Stimulated activated CD4-positive, alpha-beta T cell treated with anti-CD3 and anti-CD28 coated beads, Interleukin-15, amount 100 ng/mL, for 24 hours (primary cell): ENCODE measurements at places on chromosomes 13 and 19.
A peak's percentile ranks its signal among the peaks of the same experiment; 100 is the strongest.

- no peak for DNase-seq
These were observed 8.1 kb upstream of the C5AR2 start for GRCh38 chr19:47323872-47324271.

DNA sequence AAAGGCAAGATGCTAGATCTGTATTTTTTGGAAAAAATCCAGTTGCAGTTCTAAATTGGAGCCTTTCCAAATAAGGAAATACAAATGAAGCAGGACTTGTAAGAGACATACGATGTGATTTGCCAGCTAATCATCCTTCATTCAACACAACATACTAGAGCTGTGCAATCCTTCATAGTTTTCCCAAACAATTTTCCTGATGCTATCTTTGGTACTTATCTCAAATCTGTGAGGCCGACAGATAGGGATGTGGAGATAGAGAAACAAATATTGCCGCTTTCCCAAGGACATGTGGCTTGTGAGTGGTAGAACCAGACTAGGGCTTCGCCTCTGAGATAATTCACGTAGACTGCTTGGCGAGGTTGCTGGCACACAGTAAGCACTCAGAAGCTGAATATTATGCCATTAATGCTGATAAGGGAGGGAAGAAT lies 176.6 kb downstream of the LMO7 start:
- DNase-seq: no peak

- DNase-seq: peak; percentile 48
These were observed 7.8 kb downstream of the CIC start for GRCh38 chr19:42276821-42277220.

- DNase-seq: no peak
These were observed 12.8 kb upstream of the RASA3 start for GRCh38 chr13:114145256-114145655.

DNA sequence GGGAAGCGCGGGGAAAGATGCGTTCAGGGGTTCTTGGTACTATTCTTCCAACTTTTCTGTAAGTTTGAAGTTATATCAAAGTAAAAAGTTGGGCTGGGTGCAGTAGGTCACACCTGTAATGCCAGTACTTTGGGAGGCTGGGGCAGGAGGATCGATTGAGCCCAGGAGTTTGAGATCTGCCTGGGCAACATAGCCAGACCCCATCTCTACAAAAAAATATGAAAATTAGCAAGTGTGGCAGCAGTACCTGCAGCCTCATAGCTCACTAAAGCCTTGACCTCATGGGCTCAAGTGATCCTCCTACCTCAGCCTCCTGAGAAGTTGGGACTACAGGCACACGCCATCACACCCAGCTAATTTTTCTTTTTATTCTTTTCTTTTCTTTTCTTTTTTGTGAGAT lies 12.4 kb upstream of the ZNF77 start:
- no peak for DNase-seq
